ENCODE measurements at places on chromosomes 4 and X.

GRCh38 chrX:70168238-70169188 lies 8.8 kb upstream of the DGAT2L6 start:
- peak; percentile 38 for DNase-seq

DNA sequence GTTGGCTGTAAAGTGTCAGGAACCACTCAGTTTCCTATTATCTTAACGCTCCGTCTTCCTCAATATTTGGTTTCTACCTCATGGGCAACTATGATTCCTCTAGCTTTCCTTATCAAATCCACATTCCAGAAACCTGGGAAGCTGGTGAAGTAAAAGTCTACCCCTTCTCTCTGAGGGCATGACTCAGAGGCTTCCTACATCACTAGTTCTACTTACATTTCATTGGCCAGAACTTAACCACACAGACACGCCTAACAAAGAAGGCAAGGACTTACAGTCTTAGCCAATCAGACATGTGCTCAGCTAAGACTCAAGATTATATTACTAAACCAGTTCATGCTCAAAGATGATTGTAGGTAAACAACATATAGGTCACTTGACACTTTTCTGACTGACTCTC lies 30.4 kb downstream of the COX7B2 start:
- no peak for DNase-seq

DNA sequence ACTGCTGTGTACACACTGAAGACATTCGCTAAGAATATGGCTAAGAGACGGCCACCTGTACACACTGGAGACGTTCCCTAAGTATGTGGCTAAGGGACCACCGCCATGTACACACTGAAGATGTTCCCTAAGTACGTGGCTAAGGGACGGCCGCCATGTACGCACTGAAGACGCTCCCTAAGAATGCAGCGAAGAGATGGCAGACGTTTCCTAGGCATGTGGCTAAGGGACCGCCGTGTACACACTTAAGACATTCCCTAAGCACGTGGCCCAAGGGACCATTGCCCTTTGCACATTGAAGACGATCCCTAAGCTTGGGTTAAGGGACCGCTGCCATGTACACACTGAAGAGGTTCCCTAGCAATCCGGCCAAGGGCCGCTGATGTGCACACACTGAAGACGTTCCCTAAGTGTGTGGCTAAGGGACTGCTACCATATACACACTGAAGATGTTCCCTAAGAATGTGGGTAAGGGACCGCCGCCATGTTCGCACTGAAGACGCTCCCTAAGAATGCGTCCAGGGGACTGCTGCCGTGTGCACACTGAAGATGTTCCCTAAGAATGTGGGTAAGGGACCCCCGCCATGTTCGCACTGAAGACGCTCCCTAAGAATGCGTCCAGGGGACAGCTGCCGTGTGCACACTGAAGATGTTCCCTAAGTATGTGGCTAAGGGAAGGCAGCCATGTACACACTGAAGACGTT lies 36.7 kb downstream of the DHRSX start:
- no peak for DNase-seq

DNA sequence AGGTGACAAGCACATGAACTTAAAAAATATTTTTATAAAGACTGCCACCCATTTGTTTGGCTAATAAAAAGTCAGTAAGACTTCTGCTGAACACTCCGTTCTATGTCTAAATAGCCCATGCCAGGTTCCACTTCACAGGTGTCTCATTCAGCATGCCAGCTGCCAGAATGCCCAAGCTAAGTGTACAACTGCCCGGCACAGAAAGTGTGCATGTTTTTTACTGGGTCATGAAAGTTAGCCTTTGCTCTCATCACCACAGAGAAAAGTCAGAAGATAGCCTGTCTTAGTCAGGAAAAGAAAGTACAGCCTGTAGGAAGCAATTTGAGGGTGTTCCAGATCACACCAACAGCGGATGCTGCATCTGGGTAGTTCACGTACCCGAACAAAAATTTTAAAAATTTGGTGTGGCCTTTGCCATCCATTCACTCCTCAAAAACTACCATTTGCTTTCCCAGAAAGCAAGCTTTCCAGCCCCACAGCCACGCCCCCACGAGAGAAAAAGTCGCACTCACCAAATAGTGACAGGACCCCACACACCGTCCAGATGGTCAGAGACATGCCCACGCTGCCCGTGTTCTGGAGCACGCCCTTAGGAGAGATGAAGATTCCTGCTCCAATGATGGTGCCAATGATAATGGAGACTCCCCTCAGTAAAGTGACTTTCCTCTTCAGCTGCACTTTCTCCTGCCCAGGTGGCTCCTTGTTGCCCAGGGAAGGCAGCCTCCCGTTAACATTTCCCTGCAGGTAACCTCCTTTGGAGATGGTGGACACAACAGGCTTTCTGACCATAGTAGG lies 671 bp downstream of the SLC7A11 start:
- DNase-seq: no peak

DNA sequence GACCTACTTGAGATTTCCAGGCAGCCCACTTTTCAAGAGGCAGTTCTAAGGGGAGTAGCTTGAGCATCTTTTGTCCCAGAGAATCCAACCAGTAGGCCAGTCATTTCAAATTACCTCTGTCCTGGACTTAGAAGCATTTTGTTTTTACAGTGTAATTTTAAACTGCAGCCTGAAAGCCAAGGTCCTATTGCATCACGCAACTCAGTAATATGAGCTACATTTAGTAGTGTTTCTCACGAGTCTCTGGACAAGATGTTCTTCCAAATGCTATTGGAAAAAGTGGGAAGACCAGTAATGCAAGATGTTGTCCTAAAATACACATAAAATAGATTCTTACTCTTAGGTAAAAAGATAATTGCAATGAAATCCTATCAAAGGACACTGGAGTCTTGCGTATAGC lies 182.5 kb upstream of the ARX start:
- no peak for DNase-seq

- DNase-seq: no peak
These were observed 388.2 kb downstream of the STIM2 start for GRCh38 chr4:27248829-27249228.
